Anterior cingulate cortex (tissue), 58 donors: ENCODE measurements at places on chromosomes 3 and 15.

DNA sequence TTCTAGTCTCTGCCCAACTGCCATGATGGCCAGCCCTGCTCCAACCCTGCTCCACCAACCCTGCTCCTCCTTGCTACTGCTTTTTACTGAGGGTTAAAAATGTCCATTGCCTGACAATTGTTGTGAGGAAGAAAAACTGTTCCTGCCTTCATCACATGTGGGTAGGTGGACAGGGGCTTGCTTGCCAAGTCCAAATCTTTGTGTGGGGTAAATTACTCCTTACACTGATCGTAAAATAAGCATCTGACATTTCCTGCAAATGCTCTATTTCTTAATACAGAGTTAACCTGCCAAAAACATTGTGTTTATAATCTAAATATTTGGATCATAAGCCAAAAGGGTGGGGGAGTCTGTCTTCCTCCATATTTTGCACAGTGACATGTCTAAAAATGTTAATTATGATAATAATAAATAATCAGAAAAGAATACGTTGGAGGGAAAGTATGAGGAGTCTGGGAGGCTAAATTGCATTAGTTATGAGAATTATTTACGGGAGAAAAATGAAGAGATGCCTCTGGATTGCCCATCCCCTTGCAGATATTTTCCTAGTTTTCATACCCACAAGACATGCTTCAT is 242.5 kb upstream of the TBL1XR1 start:
- DNase-seq: no peak

DNA sequence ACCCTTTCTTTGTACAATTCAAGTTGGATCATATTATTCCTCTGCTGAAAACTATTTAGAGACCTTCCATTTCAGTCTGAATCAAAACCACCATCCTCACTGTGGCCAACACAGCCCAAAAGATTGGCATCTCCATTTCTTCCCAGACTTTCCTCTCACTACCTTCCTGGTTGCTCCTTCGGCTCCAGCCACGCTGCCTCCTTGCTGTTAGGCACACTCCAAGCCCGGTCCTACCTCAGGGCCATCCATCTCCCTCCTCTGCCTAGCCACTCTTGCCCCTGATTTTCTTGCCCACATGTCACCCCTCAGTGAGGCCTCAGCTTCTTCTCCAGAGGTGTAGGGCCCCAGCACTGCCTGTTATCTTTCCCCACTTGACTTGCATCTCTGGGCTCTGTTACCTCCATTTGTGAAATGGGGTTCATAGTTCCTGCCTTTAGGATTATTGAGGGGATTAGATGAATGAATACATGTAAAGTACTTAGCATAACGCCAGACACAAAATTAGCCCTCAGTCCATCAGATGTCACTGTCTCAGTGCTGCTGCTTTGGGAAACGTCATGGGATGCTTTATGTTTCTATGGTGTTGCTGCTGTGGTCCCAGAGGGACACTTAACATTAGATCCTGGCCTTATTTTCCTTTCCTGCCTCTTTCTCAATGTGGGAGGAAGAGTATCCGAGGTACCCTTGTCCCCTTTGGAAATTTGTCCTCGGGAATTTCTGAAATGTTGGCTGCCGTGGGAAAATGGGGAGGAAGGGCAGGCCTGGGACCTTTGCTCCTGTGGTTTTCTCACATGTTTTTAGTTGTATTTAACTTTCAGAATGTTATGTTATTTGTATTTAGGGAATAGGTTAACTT is 31.3 kb downstream of the SNRK start:
- DNase-seq: no peak

DNA sequence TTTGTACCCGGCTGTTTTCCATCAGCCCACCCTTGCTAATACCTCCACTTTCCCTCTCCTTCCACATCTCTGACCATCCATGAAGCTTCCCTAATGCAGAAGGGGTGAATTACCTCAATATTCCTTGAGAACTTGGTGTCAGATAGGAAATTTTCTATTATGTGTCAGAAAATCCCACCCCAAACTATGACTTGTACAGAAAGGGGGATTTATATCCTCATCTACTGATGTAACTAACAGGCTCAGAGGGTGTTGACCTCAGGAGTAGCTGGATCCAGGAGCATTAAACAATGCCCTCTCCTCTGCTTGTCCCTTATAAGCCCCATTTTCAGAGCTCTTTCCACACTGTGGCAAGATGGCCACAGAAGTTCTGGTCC is 242.8 kb upstream of the TLE3 start:
- DNase-seq: no peak

DNA sequence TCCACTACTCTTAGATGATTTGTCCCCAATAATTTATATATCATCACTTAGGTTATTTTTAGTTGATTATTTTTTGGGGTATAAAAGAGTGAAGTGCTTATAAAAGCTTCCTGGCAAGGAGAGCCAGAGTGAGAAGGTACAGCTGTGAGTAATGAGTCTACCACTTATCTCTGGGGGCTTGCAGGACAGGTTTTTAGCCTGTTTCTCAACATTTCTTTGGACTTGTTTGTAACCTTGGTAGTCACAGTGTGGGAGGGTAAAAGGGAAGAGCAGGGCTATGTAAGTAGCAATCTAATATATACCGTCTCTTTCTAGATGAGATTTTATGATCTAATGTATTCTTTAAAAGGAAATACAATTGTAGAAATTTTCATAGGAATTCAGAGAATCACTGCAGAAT is 321.3 kb upstream of the GOLIM4 start:
- no peak for DNase-seq

GRCh38 chr15:97915261-97915660 is 45.2 kb upstream of the ARRDC4 start:
- DNase-seq: no peak

GRCh38 chr3:152893647-152894046 is 58.7 kb downstream of the P2RY1 start:
- no peak for DNase-seq
